ENCODE measurements at places on chromosomes 5 and 9. TPM values are rescaled to one million over a fixed set of nuclear protein-coding genes. Genes with fewer than 3 reads are reported as not detected.
A peak's percentile ranks its signal among the peaks of the same experiment; 100 is the strongest.

Gene KCNV2
- polyA plus RNA-seq, result 0.38 TPM

Gene C9orf43
- polyA plus RNA-seq, result 1.0 TPM

- DNase-seq, result no peak
Observed at GRCh38 chr5:168950241-168950951, 350.5 kb downstream of the SLIT3 start.

Gene ANKRD20A1
- 3.5 TPM for polyA plus RNA-seq

DNA sequence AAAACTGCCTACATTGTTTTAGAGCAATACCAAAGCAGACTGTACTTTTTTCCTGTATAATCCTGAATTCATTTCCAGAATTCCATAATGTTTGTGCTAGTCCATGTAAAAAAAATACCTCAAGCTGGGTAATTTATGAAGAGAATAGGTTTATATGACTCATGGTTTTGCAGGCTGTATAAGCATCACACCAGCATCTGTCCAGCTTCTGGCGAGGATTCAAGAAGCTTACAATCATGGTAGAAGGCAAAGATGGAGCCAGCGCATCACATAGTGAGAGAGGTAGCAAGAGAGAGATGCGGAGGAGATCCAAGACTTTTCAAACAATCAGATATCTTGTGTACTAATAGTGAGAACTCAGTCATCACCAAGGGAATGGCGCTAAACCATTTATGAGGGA is 280.3 kb upstream of the CDH9 start:
- DNase-seq, result no peak

GRCh38 chr9:91345978-91346377 is 15.7 kb downstream of the AUH start:
- DNase-seq, result no peak

- no peak for DNase-seq
Observed at GRCh38 chr5:72499730-72500129, 7.5 kb downstream of the ZNF366 start.

Gene NPR3
- 8.6 TPM for polyA plus RNA-seq

Gene CYSRT1
- 20.9 TPM for polyA plus RNA-seq

Gene IGFBPL1
- polyA plus RNA-seq, result 1.0 TPM

- no peak for DNase-seq
Observed at GRCh38 chr9:3409453-3409852, 116.3 kb downstream of the RFX3 start.

Gene SOHLH1
- not detected for polyA plus RNA-seq

GRCh38 chr9:10274175-10274574 is 338.6 kb downstream of the PTPRD start:
- no peak for DNase-seq

Gene CCDC180
- 35.0 TPM for polyA plus RNA-seq

GRCh38 chr5:106730912-106731311 is 939.8 kb downstream of the EFNA5 start:
- no peak for DNase-seq

GRCh38 chr9:113547501-113547900 is 84.0 kb downstream of the RGS3 start:
- DNase-seq, result no peak

DNA sequence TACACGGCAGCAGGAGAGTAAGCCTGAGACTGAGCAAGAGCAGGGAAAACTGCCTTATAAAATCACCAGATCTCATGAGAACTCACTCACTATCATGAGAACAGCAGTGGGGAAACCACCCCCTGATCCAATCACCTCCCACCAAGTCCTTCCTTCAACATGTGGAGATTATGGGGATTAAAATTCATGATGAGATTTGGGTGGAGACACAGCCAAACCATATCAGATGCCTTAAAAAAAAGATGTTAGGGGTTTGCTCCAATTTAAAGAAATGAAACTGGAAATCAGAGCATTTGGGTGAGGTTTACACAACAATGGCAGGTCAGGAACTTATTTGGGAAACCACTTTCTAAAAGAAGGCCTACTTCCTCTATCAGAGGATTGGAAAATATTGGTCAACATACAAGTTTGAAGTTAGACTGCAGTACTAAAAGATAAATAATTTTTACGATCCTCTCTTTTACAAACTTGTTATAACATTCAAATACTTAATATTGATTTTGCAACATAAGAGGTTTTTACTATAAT is 105.1 kb downstream of the FBN2 start:
- no peak for DNase-seq

GRCh38 chr9:84374516-84374915 is 34.0 kb upstream of the SLC28A3 start:
- no peak for DNase-seq

Gene PCDHGA6
- 7.4 TPM for polyA plus RNA-seq

DNA sequence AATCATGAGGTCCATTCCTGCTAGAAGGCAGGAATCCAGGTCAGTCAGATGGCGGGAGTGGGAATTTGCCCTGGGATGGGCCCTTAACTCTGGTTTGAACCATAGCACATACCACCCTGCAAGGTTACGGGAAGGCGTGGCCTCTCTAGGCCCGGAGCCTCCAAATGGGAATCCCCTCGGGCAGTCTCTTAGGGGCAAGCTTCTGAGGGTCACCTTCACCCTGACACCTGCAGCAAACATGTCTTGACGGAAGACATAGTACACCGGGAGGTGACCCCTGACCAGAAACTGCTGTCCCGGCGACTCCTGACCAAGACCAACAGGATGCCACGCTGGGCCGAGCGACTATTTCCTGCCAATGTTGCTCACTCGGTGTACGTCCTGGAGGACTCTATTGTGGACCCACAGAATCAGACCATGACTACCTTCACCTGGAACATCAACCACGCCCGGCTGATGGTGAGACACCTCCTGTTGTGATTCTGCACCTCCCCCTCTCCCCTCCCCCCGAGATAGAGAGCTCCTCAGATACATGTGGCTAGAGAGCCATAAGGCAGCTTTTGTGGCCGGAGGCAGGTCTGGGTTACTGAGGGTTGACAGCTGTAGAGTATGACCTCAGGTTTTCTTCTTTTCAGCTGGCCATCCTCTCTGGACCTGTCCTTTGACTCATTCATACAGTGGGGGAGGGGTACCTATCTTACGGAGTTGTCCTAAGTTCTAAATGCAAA is 957 bp downstream of the PRELID1 start:
- DNase-seq, result no peak

Gene TMEM171
- polyA plus RNA-seq, result 5.3 TPM

DNA sequence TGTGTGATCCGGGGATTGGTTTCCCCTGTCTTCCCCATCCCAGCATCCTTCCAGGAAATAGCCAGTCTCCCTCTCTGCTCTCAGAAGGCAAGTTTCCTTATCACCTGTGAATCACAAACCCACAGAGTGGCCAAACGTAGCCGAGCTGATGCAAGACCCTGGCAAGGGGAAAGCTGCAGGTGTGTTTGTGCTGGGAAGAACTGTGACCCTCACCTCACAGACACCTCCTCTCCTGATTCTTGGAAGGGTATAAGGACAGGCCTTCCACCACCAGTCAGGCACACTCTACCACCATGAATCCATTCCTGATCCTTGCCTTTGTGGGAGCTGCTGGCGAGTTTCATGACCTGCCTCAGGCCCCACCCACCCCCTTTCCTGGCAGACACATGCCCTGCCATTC is at the start of gene PRSS3:
TSS of gene PRSS3 (plus strand) at position 281 of the 400 bp plus-strand sequence. CDS start at position 294, 13 bp downstream.
- DNase-seq, result no peak

DNA sequence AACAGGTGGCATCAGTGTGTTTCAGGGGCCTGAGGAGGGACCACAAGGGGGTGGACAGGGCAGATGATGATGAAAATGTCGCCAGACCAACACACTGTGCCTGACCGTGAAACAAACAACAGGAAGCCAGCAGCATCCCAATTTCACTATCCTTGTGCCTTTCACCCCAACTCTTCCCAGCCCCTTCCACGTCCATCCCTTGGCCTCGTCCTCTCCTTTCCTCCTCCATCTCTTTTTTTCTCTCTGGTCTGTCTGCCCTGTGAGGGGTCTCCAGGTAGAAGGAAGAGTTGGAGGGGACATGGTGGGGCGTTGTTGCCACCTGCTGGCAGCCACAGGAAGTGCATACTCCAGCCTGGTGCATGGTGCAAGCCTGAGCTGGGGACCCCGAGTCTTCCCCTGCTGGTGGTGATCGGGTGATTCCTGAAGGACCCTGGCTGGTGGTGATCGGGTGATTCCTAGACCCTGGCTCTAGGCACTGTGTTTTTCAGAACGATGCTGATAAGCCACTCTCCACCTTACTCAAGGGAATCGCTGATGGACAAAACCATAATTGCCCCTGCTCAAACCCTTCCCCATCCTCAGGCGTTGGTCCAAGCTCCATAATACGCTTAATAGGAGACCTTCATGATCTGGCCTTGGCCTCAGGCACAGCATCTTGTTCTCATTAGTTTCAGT is 21.7 kb upstream of the NSD1 start:
- no peak for DNase-seq

DNA sequence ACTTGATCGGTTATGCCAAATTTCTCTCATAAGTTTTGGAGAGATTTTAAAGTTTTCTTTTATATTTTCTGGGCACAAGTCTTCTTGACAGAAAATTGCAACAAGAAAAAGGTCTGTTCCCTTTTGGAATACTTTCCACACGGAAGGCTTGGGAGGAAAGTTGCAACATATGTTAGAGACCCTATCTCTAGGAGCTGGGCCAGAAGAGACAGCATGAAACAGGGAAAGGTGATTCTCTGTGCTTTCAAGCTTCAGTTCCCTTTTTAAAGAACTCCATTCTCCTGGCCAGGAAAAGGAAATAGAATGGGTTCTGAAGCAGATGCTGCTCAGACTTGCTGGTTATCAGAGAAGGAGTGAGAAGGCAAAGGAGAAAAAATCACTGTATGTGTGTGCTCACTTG is 368.3 kb downstream of the SPATA31D1 start:
- DNase-seq, result no peak

- no peak for DNase-seq
Observed at GRCh38 chr5:173324115-173325001, 3.9 kb downstream of the STC2 start.

Gene GOLPH3
- 93.3 TPM for polyA plus RNA-seq

Gene PAEP
- not detected for polyA plus RNA-seq

DNA sequence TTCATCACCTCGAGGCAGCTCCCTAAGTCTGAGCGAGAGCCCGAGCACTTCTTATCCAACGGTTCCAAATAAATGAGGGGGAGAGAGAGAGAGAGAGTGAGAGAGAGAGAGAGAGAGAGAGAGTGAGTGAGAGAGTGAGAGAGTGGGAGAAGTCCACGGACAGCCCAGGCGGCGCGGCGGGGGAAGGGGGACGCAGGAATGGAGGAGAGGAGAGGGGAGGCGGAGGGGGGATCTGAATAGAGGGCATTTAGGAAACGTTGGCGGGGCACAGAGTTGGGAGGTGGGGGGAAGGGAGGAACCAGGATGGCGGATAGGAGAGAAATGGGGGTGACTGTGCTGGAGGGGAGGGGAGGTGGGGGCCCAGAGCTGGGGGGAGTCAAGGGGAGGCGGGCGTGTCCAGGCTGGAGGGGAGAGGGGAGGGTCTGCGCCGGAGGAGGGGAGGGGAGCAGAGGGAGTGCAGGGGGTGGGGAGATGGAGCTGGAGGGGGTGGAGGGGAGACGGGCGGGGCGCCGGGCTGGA is 398 bp upstream of the BASP1 start:
- DNase-seq, result peak; percentile 45

DNA sequence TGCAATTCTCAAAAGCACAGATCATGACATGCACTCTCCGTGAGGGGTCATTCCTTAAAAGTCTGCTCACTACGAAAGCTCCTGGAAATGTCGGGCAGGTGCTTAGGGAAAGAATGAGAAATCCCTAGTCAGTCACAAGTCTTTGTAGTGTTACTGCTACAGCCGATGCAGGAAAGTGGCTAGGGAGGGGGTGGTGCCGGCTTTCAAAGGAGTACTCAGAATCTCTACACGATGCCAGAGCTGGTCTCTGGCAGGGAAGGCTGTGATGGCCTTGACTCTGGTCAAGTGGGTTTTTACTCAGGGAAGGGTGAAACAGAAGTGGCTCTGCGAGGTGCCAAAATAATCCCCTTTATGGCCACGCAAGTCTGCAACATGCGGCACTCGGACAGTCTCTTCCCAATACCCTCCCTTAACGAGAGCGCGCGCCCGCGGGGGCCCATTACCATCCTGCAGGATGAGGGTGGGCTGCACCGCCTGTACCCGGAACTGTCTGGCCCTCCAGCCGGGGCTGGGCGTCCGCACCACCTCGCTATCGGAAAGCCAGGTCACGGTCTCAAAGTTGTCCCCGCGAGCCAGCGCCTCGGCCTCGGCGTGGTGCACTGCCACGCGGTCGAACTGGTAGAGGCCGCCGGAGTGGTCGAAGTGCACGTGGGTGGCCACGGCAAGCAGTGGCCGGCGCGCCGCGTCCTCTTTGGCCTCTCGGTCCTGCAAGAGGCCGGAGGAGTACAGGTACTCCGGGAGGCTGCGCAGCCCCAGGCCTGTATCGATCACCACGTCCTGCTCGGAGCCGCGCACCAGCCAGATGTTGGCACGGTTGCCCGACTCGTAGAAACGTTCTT is 956 bp downstream of the MBLAC2 start:
- DNase-seq, result peak; percentile 50

Gene SLC6A19
- 72.8 TPM for polyA plus RNA-seq

DNA sequence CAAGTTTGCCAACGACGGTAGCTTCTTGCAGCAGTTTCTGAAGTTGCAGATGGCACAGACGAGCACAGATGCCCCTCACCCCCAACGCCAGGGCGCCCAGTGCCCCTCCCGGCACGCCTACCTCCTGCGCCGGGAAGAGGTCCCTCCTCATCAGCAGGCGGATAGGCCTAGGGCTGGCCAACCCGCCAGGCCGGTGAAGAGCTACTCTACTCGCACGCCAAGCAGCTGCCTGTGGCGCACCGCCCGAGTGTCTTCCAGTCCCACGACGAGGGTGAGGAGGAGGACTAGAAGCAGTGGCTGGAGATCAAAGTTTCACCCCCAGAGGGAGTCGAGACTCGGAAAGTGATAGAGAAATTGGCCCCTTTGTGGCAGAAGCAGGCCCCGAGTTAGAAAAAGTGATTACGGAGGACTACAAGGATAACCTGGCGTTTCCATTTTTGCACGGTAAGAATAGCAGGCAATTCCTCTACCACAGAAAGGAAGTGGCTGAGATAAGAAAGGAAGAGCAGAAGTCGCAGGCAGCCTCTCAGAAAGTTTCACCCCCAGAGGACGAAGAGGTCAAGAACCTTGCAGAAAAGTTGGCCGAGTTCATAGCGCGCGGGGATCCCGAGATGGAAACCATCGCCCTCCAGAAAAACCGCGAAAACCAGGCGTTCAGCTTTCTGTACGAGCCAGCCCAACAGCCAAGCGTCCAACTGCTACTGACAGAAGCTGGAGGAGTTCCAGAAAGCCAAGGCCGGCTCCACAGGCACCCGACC is 170.4 kb downstream of the HINT1 start:
- DNase-seq, result no peak

Gene PROB1
- 2.9 TPM for polyA plus RNA-seq

GRCh38 chr5:66757219-66757833 is 161.1 kb downstream of the MAST4 start:
- DNase-seq, result peak; percentile 34

GRCh38 chr9:89743573-89744254 is 138.9 kb downstream of the GADD45G start:
- no peak for DNase-seq

- DNase-seq, result no peak
Observed at GRCh38 chr5:180596668-180597231, 5.5 kb upstream of the SCGB3A1 start.

Measured in left renal cortex interstitium (tissue), 4 donors.